ENCODE measurements at places on chromosomes 6 and 20.

- DNase-seq, result no peak
Measured at GRCh38 chr6:145214570-145214969, 520.8 kb downstream of the EPM2A start.

DNA sequence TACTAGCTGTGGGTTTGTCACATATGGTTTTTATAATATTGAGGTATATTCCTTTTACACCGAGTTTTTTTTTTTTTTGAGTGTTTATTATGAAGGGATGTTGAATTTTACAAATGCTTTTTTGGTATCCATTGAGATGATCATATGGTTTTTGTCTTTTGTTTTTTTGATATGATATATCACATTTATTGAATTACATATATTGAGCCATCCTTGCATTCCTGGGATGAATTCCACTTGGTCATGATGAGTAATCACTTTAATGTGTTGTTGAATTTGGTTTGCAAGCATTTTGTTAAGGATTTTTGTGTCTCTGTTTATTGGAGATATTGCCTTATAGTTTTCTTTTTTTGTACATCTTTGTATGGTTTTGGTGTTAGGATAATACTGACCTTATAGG is 3.3 kb upstream of the ZNF337 start:
- no peak for DNase-seq

DNA sequence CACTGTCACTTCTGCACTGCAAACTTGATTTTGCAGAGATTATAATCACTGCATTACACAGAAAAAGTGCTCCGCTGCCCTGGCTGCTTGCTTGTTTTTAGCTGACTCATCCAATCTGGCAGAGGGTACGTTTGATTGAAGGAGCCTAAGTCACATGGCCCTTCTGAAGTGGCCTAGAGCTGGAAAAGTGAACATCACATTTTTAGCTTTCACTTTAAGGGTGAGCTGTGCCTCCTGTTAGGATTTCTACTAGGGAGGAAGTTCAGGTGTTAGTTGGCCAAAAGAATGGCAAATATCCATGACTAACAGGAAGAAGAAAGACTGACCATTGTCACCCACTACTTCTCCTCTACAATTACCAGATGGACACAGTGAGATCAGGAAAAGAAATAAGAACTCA is 889.1 kb upstream of the MAP3K7 start:
- DNase-seq, result no peak

- no peak for DNase-seq
Measured at GRCh38 chr6:140821196-140821595, 1311.5 kb upstream of the GJE1 start.

DNA sequence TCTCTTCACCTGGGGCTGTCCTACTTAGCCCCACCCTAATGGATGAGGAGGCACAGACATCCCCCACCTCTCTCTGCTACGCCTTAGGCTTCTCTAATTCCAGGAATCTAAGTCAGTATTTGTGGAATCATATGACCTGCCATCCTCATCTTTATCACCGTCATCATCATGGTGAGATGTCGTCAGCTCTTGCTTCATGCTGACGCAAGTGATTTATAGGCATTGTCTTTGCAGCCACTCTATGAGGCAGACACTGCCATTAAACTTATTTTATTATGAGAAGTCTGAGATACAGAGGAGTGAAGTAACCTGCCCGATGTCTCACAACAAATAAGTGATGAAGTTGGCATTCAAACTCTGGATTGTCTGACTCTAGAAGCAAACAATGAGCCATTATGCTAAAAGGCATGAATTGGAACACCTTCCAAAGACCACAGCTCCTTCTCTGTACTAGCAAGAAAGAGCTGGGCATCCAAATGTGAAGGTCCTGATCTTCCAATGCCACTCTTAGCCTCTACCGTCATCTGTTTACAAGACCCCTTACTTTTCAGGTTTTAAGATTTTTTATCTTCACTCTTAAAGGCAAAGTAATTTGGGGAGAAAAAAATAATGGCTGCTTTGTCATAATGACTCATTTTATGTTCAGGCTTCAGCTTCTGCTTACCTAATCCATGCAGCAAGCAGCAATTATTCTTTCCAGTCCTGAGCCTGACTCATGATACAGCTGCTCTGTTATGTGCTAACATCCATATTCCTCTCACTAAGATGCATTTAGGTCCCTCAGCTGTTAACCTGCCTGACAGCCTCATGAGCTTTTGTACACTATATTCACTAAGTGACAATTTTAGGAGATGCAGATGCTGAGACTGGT is 113.7 kb upstream of the BCLAF1 start:
- peak; percentile 65 for DNase-seq

DNA sequence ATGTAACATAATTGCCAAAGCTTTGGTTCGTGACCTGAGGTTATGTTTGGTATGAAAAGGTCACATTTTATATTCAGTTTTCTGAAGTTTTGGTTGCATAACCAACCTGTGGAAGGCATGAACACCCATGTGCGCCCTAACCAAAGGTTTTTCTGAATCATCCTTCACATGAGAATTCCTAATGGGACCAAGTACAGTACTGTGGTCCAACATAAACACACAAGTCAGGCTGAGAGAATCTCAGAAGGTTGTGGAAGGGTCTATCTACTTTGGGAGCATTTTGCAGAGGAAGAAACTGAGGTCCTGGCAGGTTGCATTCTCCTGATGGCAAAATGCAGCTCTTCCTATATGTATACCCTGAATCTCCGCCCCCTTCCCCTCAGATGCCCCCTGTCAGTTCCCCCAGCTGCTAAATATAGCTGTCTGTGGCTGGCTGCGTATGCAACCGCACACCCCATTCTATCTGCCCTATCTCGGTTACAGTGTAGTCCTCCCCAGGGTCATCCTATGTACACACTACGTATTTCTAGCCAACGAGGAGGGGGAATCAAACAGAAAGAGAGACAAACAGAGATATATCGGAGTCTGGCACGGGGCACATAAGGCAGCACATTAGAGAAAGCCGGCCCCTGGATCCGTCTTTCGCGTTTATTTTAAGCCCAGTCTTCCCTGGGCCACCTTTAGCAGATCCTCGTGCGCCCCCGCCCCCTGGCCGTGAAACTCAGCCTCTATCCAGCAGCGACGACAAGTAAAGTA is 547 bp upstream of the ESR1 start:
- no peak for DNase-seq

GRCh38 chr20:1955217-1955616 is 38.6 kb downstream of the PDYN start:
- DNase-seq, result no peak

- DNase-seq, result no peak
Measured at GRCh38 chr6:37517411-37517812, 17.7 kb upstream of the CCDC167 start.

- no peak for DNase-seq
Measured at GRCh38 chr6:16928387-16928786, 167.1 kb upstream of the ATXN1 start.

DNA sequence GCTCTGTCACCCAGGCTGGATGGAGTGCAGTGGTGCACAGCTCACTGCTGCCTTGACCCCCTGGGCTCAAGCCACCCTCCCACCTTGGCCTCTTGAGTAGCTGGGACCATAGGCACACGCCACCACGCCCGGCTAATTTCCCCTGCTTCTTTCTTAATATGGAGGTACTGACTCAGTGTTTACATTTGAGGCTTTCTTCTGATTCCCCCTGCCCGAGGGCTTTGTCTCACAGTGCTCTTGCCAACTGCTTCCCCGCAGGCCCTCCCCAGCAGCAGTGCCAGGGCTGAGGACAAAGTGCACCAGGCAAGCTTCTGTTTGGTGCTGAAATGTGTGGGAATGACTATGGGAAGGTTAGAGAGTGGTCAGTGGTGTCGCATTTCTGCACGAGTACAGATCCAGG is 34.8 kb downstream of the NR2E1 start:
- no peak for DNase-seq

GRCh38 chr6:167121335-167121841 is 1.5 kb upstream of the CCR6 start:
- DNase-seq, result no peak

DNA sequence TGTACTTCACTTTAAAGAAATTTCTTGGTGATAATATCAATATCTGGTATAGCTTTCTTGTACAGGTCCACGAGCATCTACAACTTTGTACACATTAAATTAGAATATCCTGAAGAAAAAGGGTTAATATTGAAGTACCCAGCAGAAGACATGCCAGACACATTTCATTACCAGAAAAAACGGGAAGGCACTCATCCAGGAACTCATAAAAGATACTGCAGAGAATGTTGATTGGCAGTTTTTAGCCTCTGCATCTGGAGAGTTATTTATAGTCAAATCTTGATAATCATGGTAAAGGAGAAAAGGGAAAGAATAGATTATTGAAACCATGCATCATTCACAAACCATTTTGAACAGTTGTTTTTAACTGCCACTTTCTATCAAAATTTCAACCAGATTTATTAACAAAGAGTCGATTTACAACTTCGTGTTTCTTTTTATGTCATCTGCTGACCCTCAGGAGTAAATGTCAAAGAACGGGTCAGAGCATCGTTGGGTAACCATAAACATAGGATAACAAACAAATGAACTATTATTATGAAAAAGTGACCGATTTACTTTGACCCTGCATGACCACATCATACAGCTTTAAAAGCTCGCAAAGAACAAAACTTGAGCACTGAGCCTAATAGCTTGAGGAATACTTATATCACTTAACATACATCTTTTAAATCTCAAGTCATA is 229.2 kb upstream of the SGK1 start:
- DNase-seq, result no peak

GRCh38 chr20:7975851-7976414 is 35.7 kb upstream of the HAO1 start:
- no peak for DNase-seq

DNA sequence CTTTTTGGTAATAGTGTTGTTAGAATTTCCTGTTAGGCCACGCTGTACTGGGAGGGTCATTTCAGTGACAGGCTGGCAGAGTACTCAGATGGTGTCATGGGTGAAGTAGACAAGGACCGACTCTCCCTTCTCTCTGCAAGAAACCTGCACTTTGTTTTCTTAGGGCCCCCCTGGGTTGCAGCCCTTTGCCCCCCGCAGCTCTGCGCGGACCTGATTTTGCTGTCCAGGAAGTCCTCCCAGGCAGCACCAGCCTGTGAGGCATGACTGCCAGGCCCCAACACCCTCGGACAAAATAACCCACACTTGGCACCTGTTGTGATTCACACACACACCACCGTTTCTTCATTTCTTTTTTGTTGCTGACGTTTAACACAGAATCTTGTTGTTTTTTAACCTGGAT is 21.8 kb upstream of the CLDN20 start:
- no peak for DNase-seq

GRCh38 chr6:113954653-113955052 is 16.3 kb downstream of the HDAC2 start:
- no peak for DNase-seq

DNA sequence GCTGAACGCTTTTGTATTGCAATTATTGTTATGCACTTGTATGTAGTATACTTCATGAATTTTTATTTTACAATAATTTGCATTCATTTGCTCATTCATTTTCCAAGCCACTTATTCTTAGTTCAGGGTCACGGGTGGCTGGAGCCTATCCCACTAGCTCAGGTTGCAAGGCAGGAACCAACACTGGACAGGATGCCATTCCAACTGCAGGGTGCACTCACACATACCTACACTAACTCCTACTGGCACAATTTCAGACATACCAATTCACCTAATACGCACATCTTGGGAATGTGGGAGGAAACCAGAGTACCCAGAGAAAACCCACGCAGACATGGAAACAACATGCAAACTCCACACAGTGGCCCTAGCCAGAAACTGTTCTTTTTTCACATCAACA is 61.8 kb downstream of the LMBRD1 start:
- no peak for DNase-seq

GRCh38 chr6:52497652-52498408 is 77.7 kb downstream of the EFHC1 start:
- DNase-seq, result peak; percentile 26

DNA sequence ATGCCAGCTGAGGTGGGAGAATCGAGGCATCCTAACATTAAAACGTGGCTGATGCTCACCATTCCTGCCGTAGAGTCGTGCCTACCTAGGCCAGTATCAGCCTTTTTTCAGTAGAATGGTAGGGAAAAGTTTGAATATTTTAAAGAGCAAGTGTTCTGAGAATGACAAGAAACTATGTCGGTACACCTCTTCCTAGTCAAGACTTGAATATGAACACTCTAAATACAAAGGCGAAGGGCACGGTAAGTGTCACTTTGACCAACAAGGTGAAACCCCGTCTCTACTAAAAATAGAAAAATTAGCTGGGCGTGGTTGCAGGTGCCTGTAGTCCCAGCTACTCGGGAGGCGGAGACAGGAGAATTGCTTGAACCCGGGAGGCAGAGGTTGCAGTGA is 1.0 kb downstream of the GINM1 start:
- DNase-seq, result no peak

GRCh38 chr6:8090650-8091049 is 11.7 kb downstream of the EEF1E1 start:
- DNase-seq, result no peak

- DNase-seq, result no peak
Measured at GRCh38 chr6:136252441-136252840, 2.3 kb upstream of the MTFR2 start.

GRCh38 chr6:135922174-135922573 is 70.7 kb downstream of the PDE7B start:
- DNase-seq, result no peak

- no peak for DNase-seq
Measured at GRCh38 chr20:12207875-12208274, 290.2 kb downstream of the BTBD3 start.

DNA sequence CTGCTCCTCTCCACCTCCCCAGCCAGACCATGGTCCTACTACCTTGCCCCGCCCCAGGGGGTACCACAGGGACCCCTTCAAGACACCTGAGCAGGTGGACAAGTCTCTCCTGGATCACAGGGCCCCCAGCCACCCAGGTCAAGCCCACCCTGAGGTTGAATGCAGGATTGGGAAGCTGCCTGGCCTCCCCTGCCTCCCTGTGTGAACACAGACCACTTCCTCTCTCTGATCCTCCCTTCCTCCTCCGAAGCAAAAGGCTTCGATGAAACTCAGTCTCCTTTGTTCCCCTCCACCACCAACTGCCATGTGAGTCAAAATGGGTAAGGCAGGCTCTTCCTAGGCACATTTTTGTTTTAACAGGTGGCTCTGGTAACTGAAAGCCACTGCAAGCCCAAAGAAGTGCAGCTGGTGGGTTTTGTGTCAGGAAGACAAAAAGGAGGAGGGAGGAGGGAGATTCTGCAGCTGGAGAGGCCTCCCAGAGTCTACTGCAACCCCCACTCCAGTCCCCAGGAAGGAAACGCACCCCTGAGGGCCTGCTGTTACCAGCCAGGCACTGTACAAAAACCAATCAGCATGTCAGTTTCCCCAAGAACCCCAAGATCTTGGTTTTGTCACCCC is 5.4 kb downstream of the ADA start:
- DNase-seq, result peak; percentile 77

All from SHP77 treated with DMSO at 0.1 percent for 48 hours (cell line).